Endothelial cell (in vitro differentiated cells): ENCODE measurements at places on chromosomes 3 and 15.

DNA sequence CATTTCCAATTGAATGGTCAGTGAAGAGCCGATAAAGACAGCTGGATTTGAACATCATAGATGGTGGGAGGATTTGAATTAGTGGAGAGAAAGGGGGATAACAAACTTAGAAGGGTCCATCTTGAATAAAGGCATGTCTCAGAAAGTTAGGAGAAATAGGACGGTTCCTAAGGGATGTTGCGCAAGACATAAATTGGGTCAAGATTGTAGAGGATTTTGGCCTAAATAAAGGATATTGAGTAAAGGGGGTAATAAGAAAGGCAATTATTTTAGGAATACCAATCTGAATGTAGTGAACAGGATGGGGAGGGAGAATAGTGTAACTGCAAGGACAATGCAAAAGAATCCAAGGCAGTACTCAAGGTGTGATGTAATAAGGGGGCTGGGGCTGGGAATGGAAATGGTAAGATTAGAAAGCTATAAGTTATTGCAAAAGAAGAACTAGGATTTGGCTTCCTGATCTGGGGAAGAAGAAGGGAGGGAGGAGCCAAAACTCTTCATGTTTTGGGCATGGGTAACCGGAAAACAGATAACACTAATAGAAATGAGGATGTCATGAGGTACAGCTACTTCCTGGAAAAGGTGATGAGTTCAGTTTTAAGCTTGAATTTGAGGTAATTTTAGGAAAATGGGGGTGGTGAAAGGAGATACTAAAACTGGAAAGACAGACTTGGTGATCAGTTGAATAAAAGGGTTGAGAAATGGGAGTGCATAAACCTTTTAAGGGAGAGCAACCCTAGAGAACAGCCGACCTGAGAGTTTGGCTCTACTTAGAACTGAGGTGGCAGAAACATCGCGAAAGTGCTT is 17.3 kb upstream of the TRPC1 start:
- DNase-seq, result no peak

GRCh38 chr3:108222853-108223565 is 785 bp upstream of the IFT57 start:
- DNase-seq, result no peak

- no peak for DNase-seq
Observed at GRCh38 chr3:11001020-11001657, 8.6 kb downstream of the SLC6A1 start.

GRCh38 chr3:184619369-184619768 is 57.8 kb downstream of the EPHB3 start:
- peak; percentile 67 for DNase-seq

GRCh38 chr15:63277893-63278456 is 570 bp downstream of the APH1B start:
- no peak for DNase-seq

DNA sequence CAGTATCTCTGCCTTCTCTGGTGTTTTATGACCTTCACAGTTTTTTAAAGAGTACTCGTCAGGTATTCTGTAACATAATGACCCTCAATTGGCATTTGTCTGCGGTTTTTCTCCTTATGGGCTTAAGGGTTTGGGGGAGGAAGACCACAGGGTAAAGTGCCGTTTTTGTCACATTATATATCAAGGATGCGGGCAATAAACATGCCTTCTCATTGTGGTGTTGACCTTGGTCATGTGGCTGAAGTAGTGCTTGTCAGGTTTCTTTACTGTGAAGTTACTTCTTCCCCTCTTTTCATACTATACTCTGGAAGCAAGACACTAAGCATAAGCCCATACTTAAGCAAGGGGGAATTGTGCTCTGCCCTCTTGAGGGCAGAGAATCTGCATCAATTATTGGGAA is 16.6 kb downstream of the CAPN3 start:
- no peak for DNase-seq

DNA sequence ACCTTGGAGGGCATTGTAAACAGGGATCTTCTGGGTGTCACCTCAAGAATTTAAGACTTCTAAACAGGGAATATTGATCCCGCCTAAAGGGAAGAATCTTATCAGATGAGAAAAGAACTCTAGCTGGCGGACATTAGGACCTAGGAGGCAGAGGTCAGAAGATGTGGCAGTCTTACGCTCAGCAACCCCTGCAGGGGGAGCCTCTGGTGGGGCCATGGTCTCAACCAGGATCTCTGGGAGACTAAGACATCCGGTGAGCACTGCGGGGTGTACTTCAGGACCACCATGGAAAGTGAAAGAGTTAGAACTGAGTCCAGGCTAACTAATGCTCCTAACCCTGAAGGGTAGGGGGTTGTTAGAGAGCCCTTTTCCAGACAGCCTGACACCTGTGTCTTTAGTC is 295.2 kb downstream of the VGLL3 start:
- DNase-seq, result no peak

GRCh38 chr3:181564222-181564621 is 147.5 kb upstream of the SOX2 start:
- DNase-seq, result no peak

GRCh38 chr3:115930922-115931321 is 307.6 kb downstream of the GAP43 start:
- no peak for DNase-seq

DNA sequence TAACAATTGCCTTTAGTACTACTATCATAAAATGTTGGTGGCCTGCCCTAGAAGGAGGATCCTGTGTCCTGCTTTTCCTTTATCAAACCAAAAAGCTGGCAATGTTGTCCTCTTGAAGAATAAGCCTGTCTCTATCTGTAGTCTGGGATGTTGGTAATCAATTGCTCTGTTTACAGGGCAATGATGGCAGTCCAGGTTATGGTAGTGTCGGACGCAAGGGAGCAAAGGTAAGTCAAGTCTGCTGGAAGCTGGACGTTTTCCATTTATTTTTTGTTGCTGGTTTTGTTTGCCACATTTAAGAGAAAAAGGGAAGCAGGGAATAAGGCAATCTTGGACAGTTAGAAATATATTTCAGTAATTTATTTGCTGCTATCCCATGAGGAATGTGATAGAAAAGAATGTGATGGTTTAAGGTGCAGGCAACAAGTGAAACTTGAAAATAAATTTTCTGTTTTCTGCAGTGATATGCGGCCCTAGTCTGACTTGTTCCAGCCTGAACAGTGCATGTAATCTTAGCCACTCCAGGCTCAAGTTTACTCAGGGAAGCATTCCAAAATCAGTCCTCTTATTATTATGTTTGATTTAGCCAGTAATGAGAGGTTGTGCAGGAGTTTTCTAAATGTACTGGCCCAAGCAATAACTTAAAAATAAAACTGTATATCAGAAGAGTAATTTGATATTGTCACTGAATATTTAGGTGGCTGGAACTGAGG is 110.3 kb downstream of the COL6A6 start:
- no peak for DNase-seq

GRCh38 chr3:88084097-88084501 is 25.0 kb downstream of the ZNF654 start:
- no peak for DNase-seq

- no peak for DNase-seq
Observed at GRCh38 chr3:170524073-170524472, 61.8 kb downstream of the SLC7A14 start.

DNA sequence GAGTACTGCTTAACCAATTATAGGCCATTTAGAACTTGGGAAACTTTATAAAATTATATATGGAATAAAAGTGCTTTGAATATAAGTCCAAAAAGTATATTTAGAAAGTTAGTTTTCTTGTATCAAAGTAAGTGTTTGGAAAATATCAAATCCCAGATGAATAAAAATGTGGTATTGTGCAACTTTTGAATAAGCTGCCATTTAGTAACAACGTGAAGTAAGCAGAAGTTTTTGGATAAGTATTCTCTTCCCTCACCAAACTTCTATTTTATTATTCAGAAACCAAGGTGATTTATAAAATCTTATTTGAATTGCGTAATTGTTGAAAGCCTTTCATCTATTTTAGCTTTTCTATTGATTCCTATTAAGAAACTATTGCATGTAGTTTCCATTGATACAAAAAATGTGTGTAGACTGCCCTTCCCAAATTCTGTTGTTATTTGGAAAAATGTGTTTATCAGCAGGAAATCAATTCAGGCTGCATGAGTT is 806.2 kb downstream of the NSUN3 start:
- DNase-seq, result no peak

DNA sequence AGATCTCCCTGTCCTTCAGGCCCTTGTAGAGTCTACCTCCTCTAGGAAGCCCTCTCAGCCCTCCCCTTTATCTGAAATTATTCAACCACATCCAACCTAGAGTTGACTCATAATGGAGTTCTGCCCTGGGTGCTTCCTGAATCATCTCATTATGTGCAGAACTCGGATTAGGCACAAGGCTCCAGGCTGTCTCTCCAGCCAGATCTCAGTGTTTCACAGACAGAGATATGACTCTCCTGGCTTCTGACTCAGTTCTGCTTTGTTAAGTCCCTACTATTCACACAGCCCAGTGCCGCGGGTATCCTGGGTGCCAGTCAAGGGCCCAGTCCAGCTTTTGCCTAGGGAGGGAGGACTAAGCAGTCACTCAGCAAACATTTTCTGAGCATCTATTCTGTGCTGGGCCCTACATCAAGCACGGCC is 9.3 kb downstream of the STRA6 start:
- DNase-seq, result no peak

GRCh38 chr3:16547561-16548357 is 34.3 kb upstream of the RFTN1 start:
- no peak for DNase-seq

- peak; percentile 94 for DNase-seq
Observed at GRCh38 chr15:40357723-40358470, at the start of gene DISP2. TSS of gene DISP2 (plus strand) at chr15:40358219. CDS start at chr15:40358322, 103 bp downstream.
